ENCODE measurements at places on chromosomes 2 and 18.

DNA sequence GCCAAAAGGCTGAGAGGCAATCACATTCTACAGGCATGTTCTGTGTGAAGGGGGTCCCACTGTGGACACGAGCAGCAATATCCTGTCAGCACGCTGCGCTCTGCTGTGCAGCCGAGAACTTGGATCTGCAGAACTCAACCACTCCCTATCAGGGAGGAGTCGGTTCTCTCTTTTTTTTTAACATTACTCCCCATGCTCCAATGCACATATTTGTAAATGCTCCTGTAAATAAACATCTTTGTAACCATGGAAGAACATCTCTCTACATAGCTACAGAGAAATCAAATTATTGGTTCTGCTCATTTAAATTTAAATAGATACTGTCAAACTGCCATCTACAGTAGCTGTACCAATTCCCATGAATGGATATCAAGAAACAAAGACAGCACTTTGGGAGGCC lies 3.0 kb upstream of the ANKRD23 start:
- no peak for DNase-seq

DNA sequence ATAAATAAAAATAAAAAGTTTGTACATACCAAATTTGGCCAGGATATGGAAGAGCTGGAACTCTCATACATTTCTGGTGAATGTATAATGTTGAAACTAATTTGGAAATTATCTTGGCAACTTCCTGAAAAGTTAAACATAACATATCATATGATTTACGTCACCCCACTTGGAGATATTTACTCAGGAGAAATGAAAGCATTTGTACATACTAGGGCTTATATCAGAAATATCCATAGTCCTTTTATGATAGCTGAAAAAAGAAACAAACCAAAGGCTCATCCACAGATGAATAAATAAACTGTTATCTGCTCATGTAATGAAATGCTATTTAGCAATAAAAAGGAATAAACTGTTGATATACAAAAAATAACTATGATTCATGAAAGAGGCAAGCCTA lies 318.2 kb upstream of the NRXN1 start:
- no peak for DNase-seq

DNA sequence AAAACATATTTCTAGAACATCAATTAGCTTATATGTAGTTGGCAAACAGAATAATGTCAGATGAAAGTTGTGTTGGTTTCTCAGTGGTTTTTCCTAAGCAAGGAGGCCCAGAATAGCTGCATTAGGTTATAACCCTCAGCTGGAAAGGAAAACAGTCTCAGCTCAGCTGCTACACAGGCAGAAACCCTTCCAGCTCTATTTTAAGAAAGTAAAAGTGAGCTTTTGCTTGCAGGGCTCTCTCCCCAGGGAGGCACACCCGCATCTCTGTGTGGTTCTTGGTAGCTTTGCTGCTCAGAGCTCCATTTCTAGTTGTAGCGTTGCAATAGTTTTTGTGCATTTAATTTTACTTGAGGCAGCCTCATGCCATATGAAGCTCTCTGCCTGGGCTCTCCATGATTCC lies 54.6 kb downstream of the PIKFYVE start:
- DNase-seq: no peak

GRCh38 chr2:161576421-161576820 lies 47.8 kb upstream of the SLC4A10 start:
- no peak for DNase-seq

DNA sequence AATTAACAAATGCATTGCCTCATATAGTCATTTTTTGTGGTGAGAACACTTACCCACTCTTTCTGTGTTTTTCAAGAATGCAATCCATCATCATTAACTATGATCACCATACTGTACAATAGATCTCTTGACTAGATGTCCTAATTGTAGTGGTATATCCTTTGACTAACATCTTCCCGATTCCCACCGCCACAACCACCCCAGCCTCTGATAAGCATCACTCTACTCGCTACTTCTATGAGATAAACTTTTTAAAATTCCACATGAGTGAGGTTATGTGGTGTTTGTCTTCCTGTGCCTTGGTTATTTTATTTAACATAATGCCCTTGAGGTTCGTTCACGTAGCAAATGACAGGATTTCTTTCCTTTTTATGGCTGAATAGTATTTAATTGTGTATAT lies 6.6 kb downstream of the VWA3B start:
- DNase-seq: no peak

DNA sequence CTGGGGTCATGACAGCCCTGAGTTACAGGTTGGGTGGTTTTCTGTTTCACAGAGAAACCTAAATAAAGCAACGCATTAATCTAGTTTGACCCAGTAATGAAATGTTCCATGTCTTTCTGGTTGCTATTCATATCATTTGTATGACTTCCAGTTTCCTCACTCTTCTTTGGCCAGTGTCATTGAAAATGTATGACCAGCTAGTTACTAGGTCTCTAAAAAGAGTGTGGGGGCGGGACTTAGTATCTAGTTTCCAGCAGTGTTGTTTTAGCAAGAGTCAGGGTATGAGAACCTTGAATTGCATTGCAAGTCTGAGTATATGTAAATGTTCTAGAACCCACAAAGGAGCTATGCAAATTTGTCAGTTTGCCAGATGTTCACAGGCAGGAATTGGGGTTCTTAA lies 47.7 kb downstream of the SLC9A2 start:
- no peak for DNase-seq

- DNase-seq: no peak
Measured at GRCh38 chr2:88815697-88816096, 124.2 kb downstream of the RPIA start.

GRCh38 chr2:174635776-174636404 lies 38.3 kb upstream of the WIPF1 start:
- no peak for DNase-seq

GRCh38 chr18:9870431-9871008 lies 15.3 kb upstream of the TXNDC2 start:
- no peak for DNase-seq

DNA sequence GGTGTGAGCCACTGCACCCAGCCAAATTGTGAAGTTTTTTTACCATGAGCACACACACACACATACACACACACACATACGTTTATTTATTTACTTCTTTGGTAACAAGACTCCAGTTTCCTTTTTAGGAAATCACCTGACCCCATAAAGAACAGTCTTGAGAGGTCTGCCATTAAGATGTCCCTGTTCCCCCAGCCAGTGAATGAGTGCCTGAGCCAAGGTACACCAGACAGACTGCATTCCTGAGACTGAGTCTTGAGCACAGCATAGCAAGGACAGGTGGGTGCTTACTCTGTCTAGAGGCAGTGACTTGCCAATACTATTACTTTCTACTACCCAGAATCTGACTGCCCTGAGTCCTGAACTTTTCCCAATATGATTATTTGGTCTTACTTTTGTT lies 167.2 kb upstream of the SATB2 start:
- DNase-seq: no peak

DNA sequence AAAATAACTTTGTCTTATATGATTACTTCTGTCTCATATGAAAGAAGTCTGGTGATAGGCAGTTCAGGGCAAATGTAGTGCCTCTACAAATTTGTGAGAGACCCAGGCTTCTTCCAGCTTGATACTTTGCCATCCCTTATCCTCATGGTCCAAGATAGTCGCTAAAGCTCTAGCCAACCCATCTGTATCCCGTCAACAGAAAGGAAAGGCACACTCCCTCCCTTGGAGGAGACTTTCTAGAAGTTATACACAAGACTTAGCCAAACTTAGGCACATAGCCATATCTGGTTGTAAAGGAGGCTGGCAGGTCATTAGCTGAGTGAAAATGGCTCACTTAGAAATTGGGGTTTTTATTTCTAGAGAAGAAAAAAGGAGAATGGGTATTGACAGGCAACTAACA lies 14.3 kb upstream of the EHBP1 start:
- DNase-seq: no peak

DNA sequence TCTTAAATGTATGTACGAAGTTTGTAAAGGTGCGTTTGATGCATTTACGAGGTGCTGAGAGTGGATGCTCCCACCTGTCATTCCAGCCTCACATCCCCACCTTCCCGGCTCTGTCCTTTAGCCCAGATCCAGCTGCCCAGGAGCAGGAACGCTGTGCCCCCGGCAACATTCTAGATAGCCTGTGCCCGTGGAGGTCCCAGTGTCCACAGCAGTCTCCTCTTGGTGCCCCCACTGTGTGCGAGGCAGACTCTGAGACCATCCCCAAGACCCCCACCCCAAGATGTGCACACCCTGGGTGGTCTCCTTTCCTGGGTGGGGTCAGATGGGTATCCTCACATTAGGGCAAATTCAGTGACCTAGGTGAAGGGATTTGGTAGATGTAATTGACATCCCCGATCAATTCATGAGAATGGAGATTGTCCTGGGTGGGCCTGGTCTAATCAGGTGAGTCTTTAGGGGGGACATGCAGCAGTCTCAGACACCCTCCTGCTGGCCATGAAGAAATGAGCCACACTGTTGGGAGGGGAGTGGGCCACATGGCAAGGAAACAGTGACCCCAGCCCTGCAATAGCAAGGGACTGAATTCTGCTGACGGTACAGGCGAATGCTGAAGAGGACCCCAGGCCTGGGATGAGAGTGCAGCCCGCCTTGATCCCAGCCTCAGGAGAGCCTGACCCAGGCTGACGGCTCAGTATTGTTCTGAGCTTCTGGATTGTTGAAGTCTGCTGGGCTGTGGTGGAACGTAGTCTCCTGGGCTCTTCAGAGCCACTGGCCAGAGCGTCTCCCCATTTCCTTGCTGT lies 203.3 kb downstream of the FAM210A start:
- DNase-seq: no peak

DNA sequence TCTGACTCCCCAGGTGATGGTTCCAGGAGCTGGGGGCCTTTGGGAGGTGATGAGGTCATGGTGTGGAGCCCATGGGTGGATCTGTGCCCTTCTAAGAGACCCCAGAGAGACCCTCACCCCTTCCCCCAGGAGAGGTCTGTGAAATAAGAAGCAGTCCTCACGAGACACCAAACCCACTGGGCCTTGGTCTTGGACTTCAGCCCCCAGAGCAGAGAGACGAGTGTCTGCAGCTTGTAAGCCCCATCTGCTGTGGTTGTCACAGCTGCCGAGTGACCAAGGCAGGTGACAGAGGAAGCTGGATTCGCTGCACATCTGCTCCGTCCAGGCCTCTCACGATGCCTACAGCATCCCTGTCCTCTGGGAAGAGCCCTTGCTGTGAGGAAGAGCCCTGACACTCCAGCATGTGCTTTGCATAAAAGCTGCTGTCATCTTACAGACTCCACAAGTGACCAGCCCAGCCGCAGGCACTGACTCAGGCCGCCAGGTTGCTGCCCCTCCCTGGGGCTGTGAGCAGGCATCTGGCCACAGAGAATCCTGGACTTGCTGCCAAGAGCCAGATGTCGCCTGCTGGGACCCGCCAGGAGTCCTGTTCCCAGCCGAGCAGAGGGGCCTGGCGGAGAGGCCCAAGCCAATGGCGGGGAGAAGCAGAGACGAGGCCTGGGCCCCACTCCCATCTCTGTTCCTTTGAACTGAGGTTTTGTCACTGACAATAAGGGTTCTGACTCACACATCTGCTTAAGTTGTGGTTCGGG lies 150.8 kb downstream of the PXDN start:
- DNase-seq: no peak

DNA sequence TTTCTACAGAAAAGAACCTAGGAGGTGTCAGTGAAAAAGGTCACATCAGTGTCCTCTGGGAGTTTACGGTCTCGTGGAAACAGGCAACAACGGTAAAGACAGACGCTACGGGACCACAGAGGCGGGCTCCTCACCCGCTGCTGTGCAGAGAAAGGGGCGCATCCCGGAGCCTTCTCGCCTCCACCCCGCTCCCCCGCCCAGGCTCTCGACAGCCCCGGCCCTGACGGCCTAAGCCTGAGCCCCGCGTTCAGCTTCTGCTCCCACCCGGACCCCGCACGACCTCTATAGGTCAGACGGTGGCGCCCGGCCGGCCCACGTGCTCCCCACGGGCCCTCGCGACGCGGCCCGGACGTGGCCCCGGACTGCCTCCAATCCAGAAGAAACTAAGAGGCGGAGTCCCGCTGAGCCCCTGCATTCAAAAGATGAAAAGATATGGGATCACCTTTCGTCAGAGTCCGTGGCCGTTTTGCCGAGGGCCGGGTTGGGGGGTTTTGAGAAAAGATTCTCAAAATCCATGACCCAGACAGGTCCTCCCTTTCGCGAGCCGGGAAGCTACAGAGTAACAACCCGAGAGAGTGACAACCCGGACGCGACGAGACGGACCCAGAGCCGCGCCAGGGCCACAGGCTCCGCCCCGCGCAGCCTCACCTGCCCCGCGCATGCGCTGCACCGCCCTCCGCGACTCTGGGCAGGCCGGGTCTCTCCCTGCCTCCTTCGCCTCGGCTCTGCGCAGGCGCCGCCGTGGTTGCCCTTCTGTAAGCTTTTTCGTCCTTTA lies at the start of gene ZC3H8:
ZC3H8 (minus strand) TSS at position 577 of the 775 bp plus-strand sequence; CDS start at position 516, 61 bp downstream.
- DNase-seq: peak; percentile 91

All from stimulated activated CD4-positive, alpha-beta T cell treated with anti-CD3 and anti-CD28 coated beads, TNF-alpha, amount 100 ng/mL, for 24 hours (primary cell).